ENCODE measurements at places on chromosomes 4 and X.

DNA sequence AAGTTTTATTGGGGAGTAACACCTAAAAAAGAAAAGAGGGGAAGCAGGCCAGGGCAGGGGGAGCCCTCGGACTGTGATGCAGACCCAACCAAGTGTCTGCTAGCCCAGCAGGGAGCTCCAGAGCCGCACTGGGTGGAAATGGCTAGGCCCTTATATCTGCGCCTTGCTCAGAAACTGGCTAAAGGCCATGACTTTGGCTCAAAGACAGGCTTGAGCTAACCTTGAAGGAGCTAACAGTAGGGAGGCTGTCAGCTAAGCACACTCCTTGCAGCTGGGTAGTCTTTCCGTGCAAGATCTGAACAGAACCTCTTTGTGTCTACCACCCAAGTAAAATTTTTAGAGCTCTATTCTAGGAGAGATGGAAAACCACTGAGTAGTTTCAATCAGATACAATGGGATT lies 43.0 kb downstream of the SEPSECS start:
- no peak for DNase-seq

DNA sequence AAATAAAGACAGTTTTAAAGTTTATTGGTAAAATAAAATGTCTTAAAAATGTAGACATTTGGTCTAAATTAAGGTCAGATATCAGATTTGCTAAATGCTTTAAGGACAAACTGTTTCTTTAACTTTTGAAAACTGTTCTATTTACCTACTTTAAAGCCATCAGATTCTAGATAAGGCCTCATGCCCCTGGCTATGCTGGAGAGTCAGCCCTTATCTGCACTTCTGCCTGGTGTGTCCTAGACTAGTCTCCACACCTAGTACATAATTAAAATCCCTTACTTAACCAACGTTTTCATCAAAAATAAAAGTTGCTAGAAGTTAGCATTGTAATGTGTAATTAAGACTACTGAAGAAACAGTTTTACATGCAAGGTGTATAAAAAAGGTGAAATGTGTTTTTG lies 25.6 kb downstream of the HSD17B11 start:
- no peak for DNase-seq

GRCh38 chrX:107935200-107935599 lies 47.0 kb downstream of the TEX13B start:
- DNase-seq: no peak

DNA sequence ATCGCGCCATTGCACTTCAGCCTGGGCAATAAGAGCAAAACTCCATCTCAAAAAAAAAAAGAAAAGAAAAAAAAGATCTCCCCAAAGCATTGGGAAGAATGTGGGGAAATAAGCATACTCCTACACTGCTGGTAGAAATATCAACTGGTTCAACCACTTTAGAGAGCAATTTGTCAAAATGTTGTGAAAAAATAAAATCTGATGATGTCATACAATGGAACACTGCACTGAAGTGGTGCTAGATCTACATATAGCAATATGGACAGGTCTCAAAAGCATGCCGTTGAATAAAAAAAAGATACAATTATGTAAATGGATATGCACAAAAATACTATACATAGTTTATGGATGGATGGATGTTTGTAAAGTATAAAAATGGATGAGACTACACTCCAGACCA lies 18.3 kb upstream of the HUWE1 start:
- no peak for DNase-seq

DNA sequence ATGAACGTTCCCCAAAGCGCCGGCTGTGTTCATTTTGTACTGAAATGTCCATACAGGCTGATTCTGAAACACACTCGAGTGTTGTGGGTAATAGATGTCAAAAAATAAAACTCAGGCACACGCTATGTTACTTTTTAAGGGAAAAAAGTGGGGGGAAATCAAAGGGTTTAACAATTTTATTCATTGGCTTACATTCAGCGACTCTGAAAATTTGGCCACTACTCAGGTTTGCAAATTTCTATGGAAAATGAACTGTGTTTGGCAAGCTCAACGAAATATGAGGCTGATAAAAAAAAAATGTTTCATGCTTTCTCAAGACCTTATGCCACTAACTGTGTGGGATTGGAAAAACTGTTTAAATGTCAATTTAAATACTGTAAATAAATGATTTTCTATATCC lies 18.5 kb downstream of the AMELX start:
- no peak for DNase-seq

- peak; percentile 44 for DNase-seq
Measured at GRCh38 chrX:105460376-105460775, 239.9 kb upstream of the TEX13A start.

DNA sequence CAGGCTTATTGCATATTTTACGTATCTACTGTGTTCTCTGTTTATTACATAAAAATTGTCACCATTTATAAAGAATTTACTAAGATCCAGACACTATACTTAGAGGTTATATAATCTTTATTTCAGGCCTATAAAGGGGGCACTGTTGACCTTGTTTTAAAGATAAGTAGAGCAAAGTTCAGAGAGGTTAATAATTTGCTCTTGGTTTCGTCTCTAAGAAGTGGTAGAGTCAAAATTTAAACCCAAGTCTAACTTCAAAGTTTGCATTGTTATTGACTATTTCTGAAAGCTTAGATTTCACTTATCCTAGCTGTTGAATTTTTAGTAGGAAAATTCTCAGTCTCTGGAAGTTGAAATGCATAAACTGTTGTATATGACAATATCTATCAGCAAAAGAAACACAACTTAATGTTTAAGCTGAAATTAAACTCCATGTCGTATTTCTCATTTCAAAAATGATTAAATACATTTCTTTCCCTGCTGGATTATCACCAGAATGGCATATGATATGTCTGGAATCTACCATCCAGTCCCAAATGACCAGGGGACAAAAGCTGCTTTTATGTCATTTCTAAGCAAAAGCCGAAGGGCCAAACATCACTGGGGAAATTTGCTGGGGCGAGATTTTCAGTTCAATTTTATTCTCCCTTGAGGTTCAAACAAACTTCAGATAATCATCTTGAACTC lies 138.4 kb downstream of the SLC7A11 start:
- DNase-seq: no peak

GRCh38 chr4:88900432-88900831 lies 156.6 kb downstream of the FAM13A start:
- DNase-seq: no peak

GRCh38 chrX:70168238-70169188 lies 8.8 kb upstream of the DGAT2L6 start:
- no peak for DNase-seq

GRCh38 chr4:29304595-29304994 lies 1415.6 kb upstream of the PCDH7 start:
- DNase-seq: no peak

- no peak for DNase-seq
Measured at GRCh38 chr4:56908206-56909085, 746 bp downstream of the REST start.

GRCh38 chr4:87036713-87037112 lies 101.9 kb downstream of the AFF1 start:
- no peak for DNase-seq

- no peak for DNase-seq
Measured at GRCh38 chr4:156751486-156751885, 220.1 kb downstream of the PDGFC start.

- DNase-seq: no peak
Measured at GRCh38 chr4:173536808-173537429, 6.9 kb upstream of the HAND2 start.

GRCh38 chr4:73589261-73589847 lies 30.9 kb downstream of the RASSF6 start:
- peak; percentile 53 for DNase-seq

DNA sequence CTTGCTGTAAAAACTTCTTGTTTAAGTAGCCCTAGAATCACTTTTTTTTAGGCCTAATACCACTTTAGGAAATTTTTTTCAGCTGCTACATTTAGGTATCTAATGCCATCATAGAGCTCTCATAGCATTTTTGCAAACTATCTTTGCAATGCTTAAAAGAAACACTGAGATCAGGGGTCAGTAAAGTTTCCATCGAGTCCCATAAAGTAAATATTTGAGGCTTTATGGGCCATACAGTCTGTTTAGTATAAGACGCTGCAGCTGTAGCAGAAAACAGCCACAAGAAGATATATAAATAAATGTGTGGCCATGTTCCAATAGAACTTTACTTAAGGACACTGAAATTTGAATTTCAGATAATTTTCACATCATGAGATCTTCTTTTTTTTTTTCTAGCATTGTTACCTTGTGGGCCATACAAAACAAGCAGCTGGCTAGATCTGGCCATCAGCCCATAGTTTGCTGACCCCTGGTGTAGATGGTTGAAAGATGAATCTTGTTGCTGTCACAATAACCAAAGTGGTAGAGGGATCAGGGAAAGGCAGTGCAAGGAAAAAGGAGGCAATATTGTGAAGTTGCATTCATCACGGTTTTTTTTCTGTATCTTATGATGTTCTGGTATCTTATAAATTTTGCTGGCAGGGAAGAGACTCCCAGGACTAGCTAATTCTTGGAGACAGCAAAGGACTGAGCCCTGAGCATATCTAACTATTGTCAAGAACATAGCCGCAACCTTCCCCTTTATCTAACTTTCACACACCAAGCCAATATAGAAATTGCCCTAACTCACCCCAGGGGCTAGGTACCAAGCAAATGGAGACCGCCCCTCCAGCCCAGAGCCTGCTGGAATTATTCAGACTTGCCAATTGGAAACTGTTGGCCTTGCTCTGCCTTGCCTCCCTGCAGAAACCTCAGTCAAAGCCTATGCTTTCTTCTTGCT lies 46.6 kb downstream of the RASGEF1B start:
- no peak for DNase-seq

GRCh38 chr4:8468746-8469535 lies 28.4 kb downstream of the TRMT44 start:
- DNase-seq: peak; percentile 18

DNA sequence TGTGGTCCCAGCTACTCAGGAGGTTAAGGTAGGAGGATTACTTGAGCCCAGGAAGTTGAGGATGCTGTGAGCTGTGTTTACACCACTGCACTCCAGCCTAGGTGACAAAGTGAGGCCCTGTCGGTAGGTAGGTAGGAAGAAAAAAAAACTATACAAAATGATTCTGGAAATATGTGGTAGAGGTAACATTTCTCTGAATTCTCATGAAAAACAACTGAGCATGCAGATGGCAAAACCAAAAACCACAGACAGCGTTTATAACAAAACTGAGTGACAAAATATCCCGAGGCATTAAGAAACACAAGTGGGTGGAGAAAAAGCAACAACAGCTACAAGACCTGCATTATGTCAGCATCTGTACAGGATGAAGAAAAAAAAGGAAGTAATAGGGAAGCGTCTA lies 211.7 kb downstream of the DLG3 start:
- no peak for DNase-seq

DNA sequence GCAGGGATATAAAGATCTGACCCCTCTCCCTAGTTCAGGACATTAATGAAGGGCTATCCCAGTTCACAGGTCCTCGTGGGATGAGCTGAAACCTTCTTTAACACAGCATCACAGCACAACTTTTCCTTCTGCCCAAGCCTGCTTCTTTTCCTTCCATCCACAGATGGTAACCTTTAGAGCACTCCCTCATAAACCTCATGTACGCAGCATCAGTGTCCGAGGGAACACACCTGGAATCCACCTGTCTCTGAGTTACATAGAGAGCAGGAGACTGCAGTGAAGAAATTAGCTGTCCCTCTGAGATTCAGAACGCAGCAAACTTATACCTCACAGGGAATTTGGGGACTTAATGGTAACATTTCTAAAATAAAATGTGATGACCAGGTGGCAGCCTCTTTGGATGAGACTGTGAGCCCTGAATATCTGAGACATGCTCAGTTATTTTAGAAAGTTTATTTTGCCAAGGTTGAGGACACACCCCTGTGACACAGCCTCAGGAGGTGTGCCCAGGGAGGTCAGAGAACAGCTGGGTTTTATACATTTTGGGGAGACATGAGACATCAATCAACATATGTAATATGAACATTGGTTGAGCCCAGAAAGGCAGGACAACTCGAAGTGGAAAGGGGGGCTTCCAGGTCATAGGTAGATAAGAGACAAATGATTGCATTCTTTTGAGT lies 73.8 kb upstream of the PACRGL start:
- no peak for DNase-seq

- DNase-seq: peak; percentile 14
Measured at GRCh38 chrX:10636337-10636736, 16.0 kb upstream of the MID1 start.

DNA sequence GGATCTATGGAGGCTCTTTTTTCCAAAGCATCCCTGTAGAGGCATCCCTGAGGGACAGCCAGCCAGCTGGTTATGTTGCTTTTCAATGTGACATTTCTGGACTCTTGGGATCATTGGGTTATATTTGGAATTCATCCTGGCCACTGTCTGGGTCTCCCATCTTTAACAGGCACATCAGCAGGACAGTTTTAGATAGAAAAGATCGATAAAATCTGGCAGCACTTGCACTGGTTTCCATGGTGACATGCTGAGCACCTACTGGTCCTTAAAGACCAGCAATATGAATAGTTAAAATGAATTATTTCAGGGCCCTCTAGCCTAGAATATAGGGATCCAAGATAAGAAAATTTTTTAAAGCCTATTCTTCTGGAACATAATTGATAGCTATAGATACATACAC lies 151.6 kb downstream of the KDR start:
- DNase-seq: no peak

DNA sequence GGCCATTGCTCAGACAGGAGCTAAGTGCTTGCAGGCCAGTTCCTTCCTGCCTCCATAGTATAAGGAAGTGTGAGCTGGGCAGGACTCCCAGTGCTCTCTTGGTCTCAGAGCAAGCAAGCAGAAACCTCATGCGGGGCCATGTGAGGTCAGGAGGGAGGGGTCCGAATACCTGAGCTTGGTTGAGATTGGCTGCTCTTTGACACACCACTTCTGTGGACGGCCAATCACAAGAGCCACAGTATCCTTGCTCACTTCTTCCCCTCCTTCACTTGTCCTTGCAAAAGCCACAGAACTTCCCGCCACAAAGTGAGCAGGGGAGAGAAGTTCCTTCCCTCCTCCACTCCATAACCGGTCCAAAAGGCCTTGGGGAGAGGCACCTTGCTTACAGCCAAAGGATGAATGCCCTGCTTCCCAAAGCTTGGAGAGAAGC lies 56.7 kb downstream of the PRPS1 start:
- DNase-seq: no peak

GRCh38 chrX:67721321-67721720 lies 177.5 kb downstream of the AR start:
- DNase-seq: no peak

- DNase-seq: no peak
Measured at GRCh38 chr4:158714937-158715336, 8.3 kb downstream of the PPID start.

DNA sequence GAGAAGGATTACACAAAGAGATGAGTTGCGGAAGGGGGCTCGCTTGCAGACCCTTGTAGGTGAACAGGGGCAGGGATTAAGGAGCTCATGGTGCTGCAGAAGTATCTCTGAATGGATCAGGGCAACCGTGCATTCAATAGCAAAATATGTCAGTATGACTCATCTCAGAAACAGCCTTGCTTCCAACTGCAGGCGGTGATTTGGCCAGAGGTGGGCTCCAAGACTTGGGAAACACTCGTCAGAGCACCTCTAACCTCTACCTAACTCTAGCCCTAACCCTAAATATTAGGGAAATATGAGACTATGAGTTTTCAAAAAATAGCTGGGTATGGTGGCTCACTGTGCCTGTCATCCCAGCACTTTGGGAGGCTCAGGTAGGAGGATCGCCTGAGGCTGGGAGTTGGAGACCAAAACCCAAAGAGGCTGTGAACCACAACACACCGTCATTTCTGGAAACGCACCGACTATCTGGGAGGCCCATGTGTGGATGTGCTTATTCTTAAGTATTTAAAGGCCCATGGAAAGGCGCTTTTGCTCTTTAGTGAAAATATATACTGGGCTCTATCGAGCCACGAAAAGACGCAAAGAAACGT lies 102.6 kb downstream of the DHRSX start:
- DNase-seq: no peak

- no peak for DNase-seq
Measured at GRCh38 chr4:114558446-114559020, 40.1 kb upstream of the UGT8 start.

- DNase-seq: peak; percentile 3
Measured at GRCh38 chr4:110681381-110681780, 58.5 kb upstream of the PITX2 start.

All from NCI-H1105 treated with DMSO at 0.1 percent for 48 hours (cell line).